MM.1S (cell line): ENCODE measurements at places on chromosomes 16 and 17.

DNA sequence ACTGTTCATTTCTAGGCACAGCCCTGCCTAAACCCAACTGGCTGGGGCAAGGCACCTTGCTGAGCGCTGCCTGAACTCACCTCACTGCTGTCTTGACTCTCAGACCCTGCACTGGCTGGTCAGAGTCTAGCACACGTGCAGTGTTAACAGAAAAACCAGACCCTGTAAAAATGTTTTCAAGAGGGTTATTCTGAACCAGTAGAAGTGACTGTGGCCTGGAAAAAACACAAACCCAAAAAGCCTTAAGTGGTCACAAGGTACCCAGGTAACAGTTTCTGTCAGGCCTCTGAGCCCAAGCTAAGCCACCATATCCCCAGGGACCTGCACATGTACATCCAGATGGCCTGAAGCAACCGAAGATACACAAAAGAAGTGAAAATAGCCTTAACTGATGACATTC, 6.1 kb upstream of the EIF4A3 start:
- no peak for DNase-seq

- no peak for DNase-seq
These were observed 56.1 kb upstream of the ENDOV start for GRCh38 chr17:80358861-80359260.

DNA sequence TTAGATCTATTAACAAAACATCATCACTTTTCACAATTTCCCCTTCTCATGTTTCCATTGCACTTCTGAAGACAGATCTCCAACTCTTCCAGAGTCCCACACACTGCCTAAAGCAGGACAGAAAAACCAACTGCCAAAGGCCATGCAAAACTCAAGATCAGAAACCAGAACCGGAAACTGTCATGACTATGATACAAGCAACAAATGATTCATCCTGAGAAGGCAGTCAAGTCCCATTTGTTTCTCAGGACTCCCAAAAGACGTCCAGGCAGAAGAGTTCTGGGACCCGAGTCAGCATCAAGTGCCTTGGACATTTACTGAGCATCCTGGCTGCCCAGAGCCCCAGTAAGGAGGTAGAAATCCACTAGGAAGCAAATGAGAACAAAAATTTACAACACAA, 38.8 kb downstream of the ERN1 start:
- DNase-seq, result peak; percentile 65

DNA sequence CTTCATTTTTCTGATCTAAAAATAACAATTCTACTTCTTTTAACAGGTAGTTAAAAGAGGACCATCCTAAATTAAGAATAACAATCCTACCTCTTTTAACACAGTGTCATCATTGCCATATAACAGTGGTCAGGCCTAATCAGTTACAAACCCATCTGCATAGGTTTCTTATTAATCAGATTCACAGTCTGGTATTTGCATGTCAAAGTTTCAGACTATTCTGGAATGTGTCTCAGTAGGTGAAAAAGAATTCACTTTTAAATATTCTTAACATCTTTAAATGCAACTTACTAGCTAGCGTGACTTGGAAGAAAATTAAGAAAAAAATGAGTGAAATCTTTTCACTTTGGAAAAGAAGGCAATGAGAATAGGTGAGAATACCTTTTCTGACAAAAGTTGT, 6.8 kb upstream of the KRT12 start:
- no peak for DNase-seq

GRCh38 chr17:2405247-2405926, 4.5 kb upstream of the MNT start:
- no peak for DNase-seq

GRCh38 chr17:15361151-15361550, 19.8 kb upstream of the TEKT3 start:
- DNase-seq, result no peak

- no peak for DNase-seq
These were observed 4.4 kb downstream of the TBX6 start for GRCh38 chr16:30087181-30087898.

DNA sequence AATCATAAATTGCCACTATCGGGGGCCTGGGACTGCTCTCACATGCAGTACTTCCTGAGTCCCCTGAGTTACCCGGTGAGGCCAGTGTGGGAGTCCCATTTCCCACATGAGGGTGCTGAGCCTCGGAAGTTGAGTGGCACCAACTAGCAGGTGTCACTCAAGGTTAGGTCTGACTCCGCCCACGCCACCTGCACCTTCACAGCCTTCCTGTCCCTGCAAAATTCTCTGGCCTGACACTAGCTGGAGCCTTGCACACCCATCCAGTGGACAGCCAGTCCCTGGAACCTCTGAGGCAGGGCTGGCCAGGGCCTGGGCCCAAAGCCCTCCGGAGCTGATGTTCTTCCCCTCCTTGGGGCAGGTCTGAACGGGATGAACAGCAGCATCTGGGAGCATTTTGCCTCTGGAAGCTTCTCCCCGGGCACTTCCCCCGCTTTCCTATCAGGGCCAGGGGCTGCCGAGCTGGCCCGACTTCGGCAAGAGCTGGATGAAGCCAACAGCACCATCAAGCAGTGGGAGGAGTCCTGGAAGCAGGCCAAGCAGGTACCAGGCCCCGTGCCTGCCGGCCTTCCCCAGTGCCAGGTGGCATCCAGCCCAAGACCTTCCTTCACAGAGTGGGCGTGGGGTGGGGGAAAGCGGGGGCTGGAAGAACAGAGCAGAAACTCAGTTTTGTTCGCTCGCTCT, 21.9 kb downstream of the UNC13D start:
- peak; percentile 32 for DNase-seq

DNA sequence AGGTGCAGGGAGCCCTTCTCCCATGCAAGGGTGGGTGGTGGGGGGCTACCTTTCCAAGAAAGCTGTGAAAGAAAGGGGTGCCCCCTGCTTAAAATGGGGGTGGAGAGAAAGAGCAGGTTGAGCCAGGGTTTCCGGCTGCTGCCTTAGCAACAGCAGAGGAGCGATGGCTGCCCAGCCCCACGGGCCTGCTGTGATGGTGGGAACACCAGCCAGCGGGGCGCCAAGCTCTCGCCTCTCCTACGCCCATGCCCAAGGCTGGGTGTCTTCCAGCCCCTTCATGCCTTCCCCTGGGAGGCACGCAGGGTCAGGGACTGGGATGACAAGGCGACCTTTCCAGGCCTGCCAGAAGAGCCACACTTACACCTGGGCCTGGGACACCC, 3.0 kb downstream of the FMNL1 start:
- peak; percentile 21 for DNase-seq

DNA sequence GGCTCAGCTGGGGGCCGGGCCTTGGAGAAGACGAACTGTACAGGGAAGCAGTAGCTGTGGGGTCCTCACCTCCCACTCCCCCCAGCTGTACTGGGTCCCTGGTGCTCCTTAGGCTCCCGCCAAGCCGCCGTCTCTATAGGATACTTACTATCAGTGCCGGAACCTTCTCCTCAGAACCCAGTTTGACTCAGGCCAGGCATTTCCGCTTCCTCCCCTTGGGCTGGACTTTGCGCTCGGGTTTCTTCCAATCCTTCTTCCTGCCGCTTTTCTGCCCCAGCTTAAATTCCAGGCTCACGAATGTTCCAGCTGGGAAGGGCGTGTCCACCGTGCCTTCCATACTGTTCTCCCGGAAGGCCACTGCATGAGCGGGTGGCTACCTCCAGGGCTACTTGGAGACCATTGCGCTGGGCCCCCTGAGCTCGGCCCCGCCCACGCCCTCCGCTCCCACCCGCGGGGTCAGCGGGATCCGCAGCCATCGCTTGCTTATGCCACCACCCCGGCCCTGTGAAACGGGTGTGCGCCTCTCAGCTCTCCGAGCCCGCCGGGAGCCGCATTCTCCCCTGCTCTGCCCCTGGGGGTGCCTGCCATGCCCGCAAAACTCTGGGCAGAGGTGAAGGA, 1795.9 kb downstream of the TP53TG3F start:
- no peak for DNase-seq

GRCh38 chr17:83100220-83100852, 20.9 kb downstream of the METRNL start:
- DNase-seq, result no peak

GRCh38 chr17:80833952-80834892, 157.4 kb upstream of the CHMP6 start:
- no peak for DNase-seq

- no peak for DNase-seq
These were observed 90.4 kb downstream of the STH start for GRCh38 chr17:46089389-46089965.

DNA sequence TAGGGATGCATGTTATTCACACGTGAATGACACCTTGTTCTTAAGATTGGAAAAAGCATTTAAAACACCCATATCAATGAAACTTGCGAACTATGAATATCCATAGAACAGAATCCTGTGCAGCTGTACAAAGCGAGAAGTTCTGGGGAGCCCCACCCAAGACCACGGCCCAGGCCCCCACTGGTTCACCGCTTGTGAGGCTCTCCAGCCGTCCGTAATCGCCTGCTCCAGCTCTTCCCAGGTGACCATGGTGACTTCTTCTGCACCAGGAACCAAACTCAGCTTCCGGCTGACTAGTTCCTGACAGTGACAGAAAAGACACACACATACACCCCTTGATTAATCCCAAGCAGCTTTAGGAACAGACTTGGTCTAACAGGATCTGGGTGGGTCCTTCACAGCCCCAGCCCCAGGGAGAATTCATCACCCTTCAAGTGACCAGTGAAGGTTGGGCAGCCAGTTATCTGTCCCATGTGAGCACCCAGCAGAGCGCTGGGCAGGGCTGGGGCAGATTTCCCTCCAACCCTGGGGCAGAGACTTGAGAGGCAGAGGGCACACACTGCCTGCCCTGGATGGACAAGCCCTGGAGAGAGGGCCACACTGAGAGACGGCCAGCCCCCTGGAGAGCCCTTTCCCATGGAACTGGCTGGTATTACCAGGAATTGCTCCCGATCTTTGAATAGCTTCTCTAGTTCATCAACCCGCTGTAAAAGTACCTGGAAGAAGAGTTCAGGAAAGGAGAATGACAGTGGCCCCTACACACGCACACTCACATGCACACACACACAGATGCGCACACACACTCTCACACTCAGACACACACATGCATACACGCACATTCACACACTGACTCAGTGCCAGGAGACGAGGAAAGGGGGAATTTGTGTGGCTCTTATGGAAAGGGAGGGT, 3.6 kb downstream of the QRICH2 start:
- DNase-seq, result no peak

GRCh38 chr17:66923886-66924285, 40.6 kb upstream of the CACNG4 start:
- no peak for DNase-seq

DNA sequence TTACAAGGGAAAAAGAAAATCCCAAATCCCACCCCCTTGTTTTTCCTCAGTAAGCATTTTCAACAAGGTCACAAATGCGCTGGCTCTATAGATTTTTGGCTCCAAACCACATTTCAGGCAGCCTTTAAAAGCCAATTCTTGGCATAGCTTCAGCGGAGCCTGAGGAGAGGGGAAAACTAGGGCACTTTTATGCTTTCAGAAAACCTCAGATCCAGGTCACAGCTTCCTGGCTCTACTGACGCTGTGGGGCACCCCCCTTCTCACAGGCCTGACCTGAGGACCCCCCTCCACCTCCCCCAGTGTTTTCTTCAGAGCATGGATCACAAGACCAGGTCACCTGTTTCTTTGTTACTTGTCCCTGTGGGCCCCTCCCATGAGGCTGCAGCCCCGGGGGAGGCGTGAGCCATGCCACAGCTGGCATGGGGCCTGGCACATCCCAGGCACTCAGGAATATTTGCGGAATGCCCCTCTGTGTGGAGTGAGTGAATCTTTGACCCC, 30.1 kb upstream of the MTSS2 start:
- no peak for DNase-seq

DNA sequence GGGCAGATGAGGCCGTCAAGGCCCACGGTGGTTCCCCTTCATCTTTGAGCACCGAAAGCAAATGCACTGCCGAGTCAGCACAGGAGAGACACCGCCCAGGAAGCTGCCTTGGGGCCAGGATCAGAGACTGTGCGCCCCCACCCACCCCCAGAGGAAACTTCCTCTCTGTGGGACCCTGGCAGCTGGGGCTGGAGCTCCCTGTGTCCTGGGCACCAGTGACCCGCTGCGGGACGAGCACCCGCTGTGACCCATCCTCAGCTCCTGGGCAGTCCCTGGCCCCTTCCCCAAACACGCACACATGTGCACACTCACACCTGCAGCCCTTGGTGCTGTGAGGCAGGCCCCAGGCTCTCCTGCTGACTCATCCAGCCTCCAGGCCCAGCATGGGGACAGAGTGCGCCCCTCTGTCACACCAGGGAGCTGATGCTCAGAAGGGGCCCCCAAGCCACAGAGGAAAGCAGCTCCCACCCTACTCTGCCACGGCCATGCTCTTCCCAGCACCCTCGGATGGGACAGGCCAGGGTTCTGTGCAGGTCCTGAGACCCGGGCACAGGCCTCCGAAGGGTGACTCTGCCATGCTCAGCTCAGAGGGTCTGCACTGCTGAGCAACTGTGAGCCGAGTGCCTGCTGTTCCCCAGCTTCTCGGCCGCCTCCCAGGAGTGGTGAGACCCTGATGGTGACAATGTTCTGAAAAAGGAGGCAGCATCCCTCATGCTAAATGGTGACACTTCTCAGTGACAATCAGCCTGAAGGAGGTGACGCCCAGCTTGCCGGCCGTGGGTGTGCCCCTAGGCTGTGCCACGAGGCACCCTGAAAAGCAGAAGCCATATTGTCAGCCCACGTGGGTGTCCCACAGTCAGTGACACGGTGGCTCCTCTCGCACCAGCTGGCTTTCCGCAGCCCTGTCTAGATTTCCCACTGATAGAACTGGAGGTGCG, 3.6 kb downstream of the PIEZO1 start:
- DNase-seq, result peak; percentile 67

DNA sequence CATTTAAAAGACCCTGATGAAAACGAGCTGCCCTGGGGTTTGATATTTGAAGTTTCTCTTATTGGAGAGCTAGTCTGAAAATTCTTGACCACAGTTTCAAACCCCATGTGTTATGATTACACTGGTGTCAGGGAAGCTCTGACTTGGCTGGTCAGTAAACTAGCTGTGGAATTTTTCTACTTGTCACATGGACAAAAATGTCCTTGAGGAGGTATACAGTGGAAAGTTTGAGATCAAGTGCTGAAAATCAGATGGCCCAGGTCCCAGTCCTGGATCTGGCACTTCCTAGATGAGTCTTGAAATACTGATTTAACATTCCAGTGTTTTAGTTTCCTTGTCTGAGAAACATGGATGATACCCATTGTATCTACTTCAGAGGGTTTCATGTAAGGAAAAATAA, 30.7 kb upstream of the SOX9 start:
- no peak for DNase-seq

GRCh38 chr16:12231666-12232065, 255.1 kb downstream of the SNX29 start:
- DNase-seq, result no peak

DNA sequence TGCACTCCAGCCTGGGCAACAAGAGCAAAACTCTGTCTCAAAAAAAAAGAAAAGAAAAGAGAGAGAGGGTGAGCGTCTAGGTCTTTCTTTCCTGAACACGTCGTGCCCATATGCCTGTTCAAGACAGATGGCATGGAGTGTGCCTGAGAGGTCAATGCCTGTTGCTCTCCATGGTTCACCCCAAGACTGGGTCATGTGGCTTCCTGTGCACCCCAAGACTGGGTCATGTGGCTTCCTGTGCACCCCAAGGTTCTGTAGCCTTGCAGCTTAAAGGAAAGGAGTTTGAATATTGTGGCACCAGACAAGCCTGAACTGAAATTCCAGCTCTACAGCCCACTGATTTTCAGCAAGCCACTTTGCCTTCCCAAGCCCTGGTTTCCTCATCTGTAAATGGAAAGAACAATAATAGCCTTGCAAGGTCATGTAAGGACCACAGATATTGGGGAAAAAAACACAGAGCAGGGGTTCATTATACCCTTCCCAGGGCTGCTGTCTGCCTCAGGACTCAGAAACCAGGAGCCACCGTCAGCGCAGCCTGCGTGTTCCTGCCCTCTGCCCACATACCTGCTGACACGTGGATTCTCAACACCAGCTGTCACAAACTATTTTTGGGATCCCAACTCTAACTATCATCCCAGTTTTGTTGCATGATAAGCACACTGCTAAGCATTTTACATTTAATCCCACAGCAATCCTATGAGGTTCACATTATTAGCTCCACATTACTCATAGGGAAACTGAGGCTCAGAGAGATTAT, 18.0 kb upstream of the NAGS start:
- DNase-seq, result peak; percentile 39
